ENCODE measurements at places on chromosomes 2 and 18. TPM values are rescaled to one million over a fixed set of nuclear protein-coding genes. Genes with fewer than 3 reads are reported as not detected.

- no peak for DNase-seq
Observed at GRCh38 chr2:42957109-42957860, 164.9 kb upstream of the HAAO start.

The CTDP1 gene
- total RNA-seq = 10.4 TPM

GRCh38 chr2:170201734-170202393, 23.9 kb downstream of the MYO3B start:
- DNase-seq = no peak

DNA sequence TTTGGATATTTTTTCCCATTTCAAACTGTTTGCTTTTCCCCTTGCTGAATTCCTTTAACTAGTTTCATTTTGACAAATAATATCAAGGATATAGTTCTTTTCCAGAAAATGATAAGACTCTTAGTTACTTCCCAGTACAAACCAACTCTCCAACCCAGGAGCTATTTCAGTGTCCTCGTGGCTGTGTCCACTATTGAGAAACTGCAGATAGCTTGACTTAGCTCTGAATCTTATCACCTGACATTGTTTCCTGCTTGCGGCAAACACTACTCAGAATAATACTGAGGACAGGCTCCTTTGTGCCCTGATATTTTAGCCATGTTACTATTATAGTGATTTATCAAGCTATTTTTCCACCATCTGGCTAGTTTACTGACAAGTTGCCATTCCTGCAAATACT, 74.6 kb downstream of the KLF7 start:
- no peak for DNase-seq

The TRPM8 gene
- total RNA-seq = 0.54 TPM

- DNase-seq = no peak
Observed at GRCh38 chr2:20702563-20702962, 35.6 kb downstream of the GDF7 start.

The MYO5B gene
- total RNA-seq = 5.5 TPM

DNA sequence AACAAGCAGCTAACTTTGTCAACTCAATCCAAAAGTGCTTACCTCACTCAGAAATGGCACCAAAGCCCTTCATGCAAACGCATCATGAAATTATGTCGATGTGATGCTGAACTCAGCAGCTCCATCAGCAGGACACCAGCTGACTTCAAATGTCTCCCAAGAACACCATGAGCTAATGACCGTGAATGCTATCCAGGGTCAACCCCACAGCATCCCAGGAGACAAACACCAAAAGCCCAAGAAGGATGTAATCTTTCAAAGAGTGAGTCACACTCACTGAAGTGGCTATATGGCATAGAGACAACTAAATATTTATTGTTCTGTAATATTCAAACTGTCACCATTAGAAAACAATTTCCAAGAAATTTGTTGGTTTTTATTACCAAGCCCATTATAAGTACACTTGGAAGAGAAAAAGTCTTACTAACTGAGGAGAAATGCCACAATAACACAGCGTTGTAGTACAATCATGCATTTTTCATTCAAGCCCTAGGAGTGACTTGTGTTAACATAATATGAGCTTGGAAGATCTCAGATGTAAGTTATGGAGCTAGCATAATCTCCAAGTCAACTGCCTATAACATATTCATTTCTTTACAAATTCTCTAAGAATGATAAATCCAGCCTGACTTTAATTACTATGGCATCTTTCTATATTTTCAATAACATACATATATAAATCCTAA, 165.0 kb upstream of the CCDC68 start:
- no peak for DNase-seq

The TLX2 gene
- not detected for total RNA-seq

The CHRNG gene
- total RNA-seq = not detected

- DNase-seq = peak; percentile 4
Observed at GRCh38 chr2:120066800-120067547, 54.1 kb downstream of the EPB41L5 start.

DNA sequence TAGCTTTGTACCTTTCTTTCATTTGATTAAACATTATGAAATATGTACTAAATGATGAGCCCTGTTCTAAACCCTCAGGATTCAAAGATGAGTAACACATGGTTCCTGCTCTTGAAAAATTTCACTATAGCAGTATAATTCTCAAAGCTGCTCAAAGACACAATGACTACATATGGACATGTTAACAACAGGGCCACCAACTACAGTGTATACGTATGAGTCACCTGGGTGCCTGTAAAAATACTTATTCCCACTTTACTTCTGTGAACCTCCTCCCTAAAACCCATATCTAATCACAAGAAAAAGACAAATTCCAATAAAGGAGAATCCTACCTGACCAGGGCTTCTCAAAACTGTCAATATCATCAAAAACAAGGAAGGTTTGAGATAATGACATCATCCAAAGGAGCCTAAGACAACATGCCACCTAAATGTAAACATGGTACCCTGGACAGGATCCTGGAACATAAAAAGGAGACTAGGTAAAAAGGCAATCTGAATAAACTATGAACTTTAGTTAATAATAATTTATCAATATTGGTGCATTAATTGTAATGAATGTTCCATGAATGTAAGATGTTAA, 84.7 kb downstream of the FAM161A start:
- DNase-seq = no peak
